ENCODE measurements at places on chromosomes 5 and 9. TPM values are rescaled to one million over a fixed set of nuclear protein-coding genes. Genes with fewer than 3 reads are reported as not detected.

Gene PIP5K1B
- 0.16 TPM for total RNA-seq

GRCh38 chr5:122458278-122458872 is 146.3 kb downstream of the SNCAIP start:
- peak; percentile 66 for DNase-seq

DNA sequence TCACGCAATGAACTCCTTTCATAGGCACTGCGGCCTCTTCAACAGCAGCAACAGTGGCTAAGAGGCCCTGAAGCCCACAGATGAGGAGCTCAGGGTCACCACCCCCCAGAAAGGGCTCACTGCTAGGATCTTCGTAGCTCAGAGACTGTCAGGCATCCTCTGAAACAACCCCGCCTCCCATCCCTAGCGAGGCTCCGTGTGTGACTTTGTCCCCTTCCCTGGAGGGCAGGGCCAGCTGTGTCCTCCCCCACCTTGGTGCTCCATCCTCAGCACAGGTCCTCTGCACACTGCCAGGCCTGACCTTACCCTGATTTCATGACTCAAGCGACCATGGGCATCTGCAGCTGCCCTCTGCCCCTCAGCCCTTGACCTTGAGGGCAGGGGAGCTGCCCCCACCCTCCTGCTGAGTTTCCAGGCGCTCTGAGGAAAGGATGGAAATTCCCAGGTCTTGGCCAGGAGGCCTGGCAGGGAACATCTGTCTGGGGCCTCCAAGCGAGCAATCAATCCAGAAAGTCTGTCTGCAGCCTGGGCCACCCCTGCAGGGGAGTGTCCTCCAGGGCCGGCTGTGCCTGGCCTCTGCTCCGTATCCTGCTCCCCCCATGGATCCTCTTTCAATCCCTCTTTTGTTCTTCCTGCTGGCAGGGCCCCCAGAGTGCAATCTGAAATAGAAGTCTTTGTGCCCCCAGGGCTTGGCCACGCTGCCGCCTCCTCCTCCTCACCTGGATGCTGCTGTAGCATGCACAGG is 6.8 kb upstream of the IRX4 start:
- peak; percentile 80 for DNase-seq

DNA sequence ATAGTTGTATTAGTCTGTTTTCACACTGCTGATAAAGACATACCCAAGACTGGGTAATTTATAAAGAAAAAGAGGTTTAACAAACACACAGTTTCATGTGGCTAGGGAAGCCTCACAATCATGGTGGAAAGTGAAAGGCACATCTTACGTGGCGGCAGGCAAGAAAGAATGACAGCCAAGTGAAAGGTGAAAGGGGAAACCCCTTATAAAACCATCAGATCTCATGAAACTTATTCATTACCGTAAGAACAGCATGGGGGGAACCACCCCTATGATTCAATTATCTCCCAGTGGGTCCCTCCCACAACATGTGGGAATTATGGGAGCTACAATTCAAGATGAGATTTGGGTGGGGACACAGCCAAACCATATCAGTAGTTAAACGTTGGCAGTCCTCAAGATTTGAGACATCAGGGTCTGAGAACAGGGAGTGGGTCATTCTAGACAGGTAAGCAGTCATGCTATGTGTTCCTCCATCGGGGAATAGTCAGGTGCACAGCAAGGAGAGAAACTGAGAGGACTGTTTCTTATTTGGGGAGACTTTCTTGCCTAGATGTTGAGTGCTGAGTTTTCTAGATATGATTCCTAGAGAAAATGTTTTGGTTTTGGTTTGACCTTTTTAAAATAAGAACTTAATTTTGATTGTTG is 45.8 kb upstream of the ENTREP1 start:
- no peak for DNase-seq

- DNase-seq, result no peak
These were observed 444.6 kb upstream of the MEF2C start for GRCh38 chr5:89327608-89328007.
